ENCODE measurements at places on chromosomes 6 and 20.

- no peak for DNase-seq
Measured at GRCh38 chr20:20872428-20872827, 160.0 kb upstream of the RALGAPA2 start.

DNA sequence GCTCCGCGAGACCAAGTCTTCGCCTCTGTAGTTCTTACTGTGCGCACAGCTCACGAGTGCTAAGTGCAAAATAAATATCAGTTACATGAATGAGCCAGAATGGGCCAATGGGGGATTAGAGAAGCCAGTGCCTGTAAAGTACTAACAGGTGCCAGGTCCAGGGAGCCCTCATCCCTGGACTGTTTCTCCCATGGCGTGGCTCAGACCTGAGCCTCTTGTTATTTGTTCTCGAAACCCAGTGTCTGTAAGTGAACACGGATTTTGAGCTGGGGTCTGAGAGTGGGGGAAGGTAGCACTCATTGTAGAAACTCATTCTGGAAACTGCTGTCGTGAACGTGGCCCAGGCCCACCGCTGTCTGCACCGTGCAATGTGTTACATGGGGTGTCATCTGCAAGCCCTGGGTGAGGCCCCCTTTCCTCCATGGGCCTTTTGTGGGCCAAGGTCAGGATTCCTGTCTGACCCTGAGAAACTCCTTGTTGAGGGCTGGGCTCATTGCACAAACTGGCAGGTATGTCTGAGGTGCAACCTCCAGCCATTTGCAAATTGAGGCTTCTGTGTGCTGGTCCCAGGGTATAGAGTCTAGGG is 154.7 kb downstream of the SYCP2 start:
- DNase-seq, result no peak

DNA sequence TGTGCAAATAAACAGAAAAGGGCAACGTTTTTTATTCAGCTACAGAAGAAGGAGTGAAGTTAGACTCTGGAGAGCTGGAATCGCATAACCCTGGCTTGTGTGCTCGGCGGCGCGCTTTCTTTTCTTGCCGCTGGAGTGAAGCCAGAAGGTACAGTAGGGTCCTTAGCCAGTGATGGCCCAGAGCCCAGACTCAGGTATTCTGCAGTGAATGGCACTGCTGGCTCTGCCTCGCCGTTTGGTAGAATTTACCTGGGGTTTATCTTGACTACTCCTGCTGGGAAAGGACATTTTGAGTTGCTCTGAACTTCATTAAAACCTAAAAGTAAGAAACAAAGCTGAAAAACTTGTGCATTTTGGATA is 56.9 kb upstream of the TIAM2 start:
- no peak for DNase-seq

DNA sequence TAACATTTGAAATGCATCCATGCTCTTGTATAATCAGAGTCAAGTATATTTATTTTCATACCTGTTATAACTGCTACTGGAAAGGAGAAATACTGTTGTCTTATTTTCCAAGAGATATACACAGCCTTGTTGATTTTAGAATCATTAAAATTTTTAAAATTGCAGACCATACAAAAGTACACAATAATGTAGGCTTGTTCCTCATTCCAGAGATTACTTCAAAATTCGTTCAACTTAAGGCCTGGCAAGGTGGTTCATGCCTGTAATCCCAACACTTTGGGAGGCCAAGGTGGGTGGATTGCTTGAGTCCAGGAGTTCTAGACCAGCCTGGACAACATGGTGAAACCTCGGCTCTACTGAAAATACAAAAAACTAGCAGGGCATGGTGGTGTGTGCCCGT is 6.1 kb downstream of the RNF114 start:
- no peak for DNase-seq

GRCh38 chr6:92496527-92496926 is 922.8 kb downstream of the EPHA7 start:
- no peak for DNase-seq

DNA sequence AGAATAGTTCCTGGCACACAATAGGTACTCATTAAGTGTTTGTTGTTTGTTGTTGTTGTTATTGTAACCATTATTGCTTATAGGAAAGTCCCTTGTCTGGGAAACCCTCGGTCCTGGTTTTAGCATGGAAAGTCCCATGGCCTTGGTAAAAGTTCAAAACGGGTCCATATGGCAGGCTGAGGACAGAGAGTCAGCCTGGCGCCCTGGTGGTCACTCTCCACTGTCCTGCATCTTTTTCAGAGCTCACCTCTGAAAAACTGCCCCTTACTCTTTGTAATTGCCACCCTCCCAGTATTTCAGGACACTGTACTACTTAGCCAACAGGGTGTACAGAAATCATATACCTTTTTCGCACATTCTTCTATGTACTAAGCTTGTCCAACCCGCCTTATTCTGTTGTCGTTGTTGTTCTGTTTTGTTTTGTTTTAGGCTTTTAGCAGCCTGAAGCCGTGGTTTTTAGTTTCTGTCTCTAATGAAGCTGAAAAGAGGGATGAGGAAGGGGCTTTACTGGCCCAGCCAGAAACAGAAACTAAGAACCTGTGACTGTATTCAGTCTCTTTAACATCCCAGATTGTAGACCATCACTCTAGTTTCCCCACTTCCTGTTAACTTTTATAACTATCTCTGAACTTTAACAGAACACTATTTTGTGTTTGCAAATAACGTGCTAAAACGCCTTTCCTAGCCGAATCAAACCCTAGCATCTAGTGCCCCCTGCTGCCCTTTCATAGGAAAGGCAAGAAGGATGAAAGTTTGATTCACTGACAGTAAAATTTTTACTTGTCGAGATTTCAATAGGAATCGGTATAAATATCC is 7.6 kb upstream of the TMEM14A start:
- peak; percentile 55 for DNase-seq

DNA sequence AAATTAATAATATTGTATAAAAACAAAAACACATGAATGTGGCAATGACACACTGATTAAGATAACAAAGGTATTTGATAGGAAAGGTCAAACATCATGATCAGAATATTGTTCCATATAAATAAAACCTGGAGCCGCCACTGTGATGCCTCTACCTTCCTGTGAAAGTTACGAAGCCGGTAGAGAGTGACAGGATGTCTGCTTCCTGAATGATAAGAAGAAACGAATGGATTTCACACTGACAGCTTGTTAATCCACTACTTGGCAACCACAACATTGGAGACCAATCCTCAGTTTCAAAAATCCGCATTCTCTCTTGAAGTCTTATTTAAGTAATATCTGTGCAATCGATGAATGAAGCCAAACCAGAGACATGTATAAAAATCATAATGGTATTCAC is 315.1 kb downstream of the HDGFL1 start:
- DNase-seq, result no peak

- no peak for DNase-seq
Measured at GRCh38 chr20:23508449-23509229, 17.7 kb downstream of the CST8 start.

GRCh38 chr6:115891750-115892149 is 168.9 kb downstream of the FRK start:
- DNase-seq, result no peak

DNA sequence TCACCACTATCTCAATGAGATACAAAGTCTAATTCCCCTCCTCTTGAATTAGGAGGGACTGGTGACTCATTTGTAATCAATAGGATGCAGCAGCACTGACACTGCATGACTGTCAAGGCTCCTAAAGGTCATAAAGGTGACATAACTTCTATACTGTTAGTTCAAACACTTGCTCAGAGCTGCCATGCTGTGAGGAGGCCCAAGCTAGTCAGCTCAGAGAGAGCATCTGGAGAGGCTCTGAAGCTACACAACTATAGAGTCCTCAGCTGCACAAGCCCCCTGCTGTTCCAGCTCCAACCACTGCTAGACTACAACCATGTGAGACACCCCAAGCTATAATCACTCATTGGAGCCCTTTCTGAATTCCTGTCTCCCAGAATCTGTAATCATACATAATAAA is 17.0 kb upstream of the HEY2 start:
- no peak for DNase-seq

- no peak for DNase-seq
Measured at GRCh38 chr6:136401749-136402148, 112.1 kb upstream of the BCLAF1 start.

GRCh38 chr6:35492258-35492973 is 4.5 kb downstream of the TEAD3 start:
- no peak for DNase-seq

- no peak for DNase-seq
Measured at GRCh38 chr6:25942561-25943147, 12.2 kb upstream of the SLC17A2 start.

- no peak for DNase-seq
Measured at GRCh38 chr6:43297644-43298564, at the start of gene SLC22A7. Gene SLC22A7 (plus strand): TSS chr6:43298260. CDS start chr6:43298359, 99 bp downstream.

DNA sequence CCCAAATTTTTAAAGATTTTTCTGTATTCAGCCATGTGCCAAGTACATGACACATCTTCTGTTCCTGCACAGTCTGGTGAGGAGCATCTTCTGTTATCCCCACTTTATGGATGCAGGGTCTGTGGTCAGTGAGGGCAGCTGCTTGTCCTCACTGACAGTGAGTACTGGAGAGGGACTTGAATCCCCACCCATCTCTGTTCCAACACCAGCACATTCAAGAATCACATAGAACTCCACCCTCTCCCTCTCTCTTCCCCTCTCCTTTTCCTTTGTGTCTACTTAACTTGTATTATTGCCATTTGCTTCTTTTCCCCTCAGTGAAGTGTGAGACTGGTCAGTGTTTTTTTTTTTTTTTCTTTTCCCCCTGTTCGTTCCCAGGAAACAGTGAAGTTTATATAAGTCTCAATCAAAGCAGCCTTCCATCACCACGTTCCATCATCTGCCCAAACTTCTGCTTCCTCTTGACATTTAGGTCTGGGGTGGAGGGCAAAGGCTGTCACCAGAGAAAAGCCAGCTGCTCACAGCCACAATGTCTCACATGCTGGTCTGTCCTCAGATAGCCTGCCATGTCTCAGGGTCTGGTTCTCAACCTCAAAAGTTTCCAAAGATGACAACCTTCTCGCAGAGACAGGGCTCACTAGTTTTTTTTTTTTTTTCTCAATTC is 110.0 kb upstream of the SSTR4 start:
- no peak for DNase-seq

DNA sequence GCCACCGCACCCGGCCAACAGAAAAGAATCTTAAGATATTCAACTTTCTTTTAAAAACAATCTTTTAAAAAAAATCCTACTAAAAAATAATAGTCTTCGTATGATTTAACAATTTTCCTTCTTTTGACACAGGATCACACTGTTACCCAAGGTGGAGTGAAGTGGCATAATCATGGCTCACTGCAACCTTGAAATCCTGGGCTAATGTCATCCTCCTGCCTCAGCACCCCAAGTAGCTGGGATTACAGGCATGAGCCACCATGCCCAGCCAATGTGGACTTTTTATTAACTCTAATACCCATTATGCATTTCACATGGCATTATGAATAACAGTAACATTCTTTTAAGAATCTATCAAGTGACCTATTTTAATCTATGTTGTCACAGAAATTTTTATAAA is 20.8 kb downstream of the RBM39 start:
- no peak for DNase-seq

DNA sequence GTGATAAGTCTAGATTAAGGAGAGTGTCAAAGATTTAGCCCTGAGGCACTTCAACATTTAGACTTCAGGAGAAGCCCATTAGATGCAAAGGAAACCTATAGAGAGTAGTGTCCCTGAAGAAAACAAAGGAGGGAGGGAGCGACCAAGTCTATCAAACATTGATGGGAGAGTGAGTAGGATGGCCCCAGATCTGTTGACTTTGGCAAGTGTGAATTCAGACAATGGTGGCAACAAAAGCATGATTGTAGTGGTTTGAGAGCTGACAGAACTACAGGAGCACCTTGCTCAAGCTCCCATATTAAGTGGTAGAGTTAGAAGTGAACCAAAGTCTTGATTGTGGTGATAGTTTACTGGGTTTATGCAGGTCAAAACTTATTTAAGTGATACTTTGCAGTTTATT is 979 bp upstream of the ABCF1 start:
- no peak for DNase-seq

GRCh38 chr20:49868964-49869363 is 46.4 kb downstream of the SPATA2 start:
- no peak for DNase-seq

DNA sequence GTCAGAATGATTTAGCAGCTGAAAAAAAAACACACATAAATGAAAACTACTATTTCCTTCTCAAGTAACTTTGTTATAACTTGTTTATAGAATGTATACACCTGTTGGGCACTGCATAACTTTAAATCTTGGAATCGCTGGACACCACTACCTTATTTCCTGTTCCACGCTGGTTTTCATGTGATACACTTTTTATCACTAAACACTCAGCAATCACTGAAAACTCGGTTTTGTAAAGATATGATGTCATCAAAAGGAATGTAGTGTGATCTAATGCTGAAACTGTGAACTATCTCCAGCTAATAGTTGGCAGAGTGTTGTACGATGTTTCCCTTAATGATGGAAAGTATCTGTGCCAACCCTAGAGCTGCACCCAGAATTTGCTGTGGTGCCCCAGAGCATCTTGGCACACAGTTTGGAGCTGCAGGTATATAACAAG is 127.9 kb downstream of the BACH2 start:
- DNase-seq, result no peak

DNA sequence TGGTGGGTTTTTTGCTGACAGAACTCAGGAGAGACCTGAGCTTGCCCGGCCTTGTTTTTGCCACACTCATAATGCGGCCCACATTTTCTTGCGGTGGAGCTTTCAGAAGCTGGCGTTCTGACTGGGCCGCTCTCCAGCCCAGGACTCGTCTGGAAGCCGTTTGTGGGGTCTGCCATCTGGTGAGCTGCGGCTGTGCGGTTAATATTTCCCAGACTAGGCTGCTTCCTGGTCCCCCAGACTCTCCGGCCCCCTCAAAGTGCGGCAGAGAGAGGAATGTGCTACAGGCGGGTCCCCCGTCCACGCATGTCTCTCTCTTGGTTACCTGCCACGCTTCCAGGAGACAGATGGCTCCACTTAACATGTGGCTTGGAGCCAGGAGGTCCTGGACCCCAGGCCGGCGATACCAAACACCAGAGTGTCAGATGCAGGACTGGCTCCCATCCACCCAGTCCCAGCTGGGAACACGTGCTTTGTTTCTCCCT is 128.9 kb upstream of the PMEPA1 start:
- DNase-seq, result no peak

GRCh38 chr6:10237298-10238038 is 177.4 kb downstream of the TFAP2A start:
- no peak for DNase-seq

DNA sequence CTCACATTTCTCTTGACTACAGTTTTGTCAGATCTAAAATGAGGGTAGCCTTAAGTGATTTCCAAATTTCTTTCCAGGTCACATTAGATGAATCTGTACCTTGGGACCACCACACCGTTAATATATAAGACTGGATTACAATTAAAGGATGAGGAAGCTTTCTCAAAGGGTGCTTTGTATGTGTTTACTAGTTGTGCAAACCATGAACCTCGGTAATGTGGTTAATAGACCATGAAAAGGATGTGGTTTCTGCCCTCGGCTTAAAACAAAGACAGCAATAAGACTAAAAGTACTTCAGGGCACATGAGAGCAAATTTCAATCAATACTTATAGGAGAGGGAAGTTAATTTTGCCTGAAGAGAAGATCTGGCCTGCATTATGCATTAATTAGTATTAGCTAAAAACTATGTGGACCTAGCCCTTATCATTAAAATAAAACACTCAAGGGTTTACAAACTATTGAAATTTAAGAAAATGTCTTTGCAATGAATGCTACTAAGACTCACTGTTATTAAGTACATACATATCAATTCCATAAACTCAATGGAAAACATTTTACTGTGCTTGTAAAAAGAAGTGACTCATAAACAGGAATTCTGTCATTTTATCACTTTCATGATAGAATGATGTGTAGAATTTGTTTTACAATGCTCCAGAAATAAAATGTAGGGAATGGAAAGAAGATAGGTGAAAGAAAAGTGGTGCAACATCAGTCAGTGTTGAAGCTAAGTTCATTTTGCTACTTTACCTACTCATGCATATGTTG is 936 bp upstream of the TMX4 start:
- DNase-seq, result no peak

- no peak for DNase-seq
Measured at GRCh38 chr20:23526850-23527249, 35.9 kb downstream of the CST8 start.

Measured in CD4-positive, alpha-beta T cell treated with Interferon gamma for 1 hour (primary cell).